ENCODE measurements at places on chromosomes 16 and 17. TPM values are rescaled to one million over a fixed set of nuclear protein-coding genes. Genes with fewer than 3 reads are reported as not detected.
A peak's percentile ranks its signal among the peaks of the same experiment; 100 is the strongest.

DNA sequence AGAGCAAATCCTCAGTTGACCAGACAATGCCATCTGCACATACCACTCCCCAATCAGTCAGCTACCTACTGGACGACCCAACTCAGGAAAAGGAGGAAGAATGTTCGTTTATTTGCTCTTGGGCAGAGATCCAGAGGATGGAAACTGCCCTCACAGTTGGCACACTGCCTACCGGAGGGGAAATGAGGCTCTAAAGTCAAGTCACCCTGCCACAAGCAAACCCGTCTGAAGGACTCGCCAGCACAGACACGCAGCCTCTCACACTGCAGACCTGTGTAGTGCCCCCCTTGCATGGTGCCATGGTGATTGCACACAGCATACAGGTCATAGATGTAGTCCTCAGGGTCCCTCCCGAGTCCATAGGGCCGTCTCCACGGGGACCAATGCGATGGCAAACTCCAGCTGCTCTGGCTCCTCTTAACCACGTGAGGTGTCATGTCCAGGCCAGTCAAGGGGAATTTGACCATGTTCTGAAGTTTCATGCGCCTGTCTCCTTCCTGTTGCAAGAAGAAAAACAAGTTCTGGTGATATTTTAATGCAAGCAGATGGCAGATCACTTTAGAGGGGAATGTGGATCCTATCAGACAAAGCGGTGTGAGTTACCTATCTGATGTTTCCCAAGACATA lies 69.5 kb downstream of the USP31 start:
- no peak for DNase-seq
- H3K4me1 ChIP-seq: no peaks in the 10 kb centered on the region
- H3K36me3 ChIP-seq: no peaks in the 10 kb centered on the region
- no peak overlapping the region for H3K27ac ChIP-seq
- no peaks in the 10 kb centered on the region for H3K27me3 ChIP-seq

Gene HGS
- 165 TPM for total RNA-seq

Gene KCNJ12
- not detected for total RNA-seq

Gene CAMTA2
- total RNA-seq: 64.1 TPM

DNA sequence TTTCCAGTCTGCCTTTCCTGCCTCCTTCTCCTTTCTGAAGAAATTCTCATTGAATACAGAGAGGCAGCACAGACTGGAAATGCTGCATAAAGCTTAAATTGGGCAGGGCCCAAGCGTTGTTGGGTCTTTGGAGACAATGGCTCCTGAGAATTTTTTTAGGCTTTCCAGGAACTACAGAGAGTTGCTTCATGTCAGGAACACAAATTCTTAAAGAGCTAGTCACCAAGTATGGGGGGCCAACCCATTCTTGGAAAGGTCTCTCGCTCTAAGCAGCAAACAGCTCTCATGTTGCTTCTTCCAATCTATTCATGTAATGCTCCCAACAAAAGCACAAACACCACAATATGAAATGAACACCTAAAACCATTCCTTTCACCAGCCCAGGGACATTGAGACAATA lies 6.9 kb downstream of the HNF1B start:
- DNase-seq: no peak
- H3K27me3 ChIP-seq: peaks cover 22% of the 10 kb centered on the region
- H3K4me1 ChIP-seq: peaks cover 10% of the 10 kb centered on the region
- H3K36me3 ChIP-seq: no peaks in the 10 kb centered on the region

GRCh38 chr16:29926711-29927052 lies 656 bp upstream of the KCTD13 start:
- H3K36me3 ChIP-seq: no peaks in the 10 kb centered on the region
- H3K27ac ChIP-seq: peak overlapping the region; percentile 94
- no peak for DNase-seq
- peak overlapping the region; percentile 88 for H3K4me3 ChIP-seq

DNA sequence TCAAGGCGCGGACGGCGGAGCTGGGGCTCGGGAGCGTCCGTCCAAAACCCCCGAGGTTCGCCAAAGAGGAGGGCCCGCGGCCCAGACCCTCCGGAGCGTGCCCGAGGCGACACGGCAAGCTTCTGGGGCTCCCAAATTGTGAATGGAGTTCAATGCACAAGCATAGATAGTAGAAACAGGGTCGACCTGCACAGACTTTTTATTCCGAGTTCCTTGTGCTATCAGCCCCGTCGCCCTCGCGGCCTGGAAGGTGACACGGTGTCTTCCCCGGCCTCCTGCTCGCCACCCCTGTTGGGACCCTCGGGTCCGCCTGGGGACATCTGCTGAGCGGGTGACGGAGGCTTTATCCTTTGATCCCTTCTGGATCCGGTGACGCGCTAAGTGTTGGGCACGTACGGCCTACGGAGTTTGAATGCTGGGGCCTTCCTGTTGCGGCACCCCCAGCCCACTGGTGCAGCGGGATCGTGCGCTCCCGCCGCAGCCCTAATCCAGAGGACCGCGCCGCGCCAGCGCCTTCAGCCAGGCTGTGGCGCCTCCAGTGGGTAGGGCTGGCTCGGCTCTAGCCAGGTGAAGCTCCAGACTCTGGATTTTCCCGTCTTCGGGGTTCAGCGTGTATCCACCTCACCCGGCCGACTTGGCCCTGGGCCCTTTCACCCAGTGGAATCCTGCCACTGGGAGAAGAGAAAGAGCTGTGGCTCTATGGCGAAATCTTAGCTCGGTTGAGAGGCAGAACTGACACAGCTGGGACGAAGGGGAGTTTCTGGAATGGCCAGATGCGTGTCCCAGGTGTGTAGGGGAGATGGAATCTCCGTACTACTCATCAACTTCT lies 17.0 kb upstream of the NTN1 start:
- H3K27me3 ChIP-seq: peaks cover 18% of the 10 kb centered on the region
- no peak overlapping the region for H3K27ac ChIP-seq
- H3K4me1 ChIP-seq: no peaks in the 10 kb centered on the region
- no peaks in the 10 kb centered on the region for H3K36me3 ChIP-seq

GRCh38 chr17:7992516-7992915 lies 9.9 kb upstream of the GUCY2D start:
- no peak for DNase-seq
- peaks cover 10% of the 10 kb centered on the region for H3K4me1 ChIP-seq
- H3K27ac ChIP-seq: no peak overlapping the region
- no peak overlapping the region for H3K4me3 ChIP-seq
- H3K27me3 ChIP-seq: no peaks in the 10 kb centered on the region

GRCh38 chr17:78366109-78366848 lies 6.4 kb upstream of the SOCS3 start:
- no peaks in the 10 kb centered on the region for H3K36me3 ChIP-seq
- no peak overlapping the region for H3K27ac ChIP-seq
- H3K4me3 ChIP-seq: no peak overlapping the region
- no peaks in the 10 kb centered on the region for H3K27me3 ChIP-seq

DNA sequence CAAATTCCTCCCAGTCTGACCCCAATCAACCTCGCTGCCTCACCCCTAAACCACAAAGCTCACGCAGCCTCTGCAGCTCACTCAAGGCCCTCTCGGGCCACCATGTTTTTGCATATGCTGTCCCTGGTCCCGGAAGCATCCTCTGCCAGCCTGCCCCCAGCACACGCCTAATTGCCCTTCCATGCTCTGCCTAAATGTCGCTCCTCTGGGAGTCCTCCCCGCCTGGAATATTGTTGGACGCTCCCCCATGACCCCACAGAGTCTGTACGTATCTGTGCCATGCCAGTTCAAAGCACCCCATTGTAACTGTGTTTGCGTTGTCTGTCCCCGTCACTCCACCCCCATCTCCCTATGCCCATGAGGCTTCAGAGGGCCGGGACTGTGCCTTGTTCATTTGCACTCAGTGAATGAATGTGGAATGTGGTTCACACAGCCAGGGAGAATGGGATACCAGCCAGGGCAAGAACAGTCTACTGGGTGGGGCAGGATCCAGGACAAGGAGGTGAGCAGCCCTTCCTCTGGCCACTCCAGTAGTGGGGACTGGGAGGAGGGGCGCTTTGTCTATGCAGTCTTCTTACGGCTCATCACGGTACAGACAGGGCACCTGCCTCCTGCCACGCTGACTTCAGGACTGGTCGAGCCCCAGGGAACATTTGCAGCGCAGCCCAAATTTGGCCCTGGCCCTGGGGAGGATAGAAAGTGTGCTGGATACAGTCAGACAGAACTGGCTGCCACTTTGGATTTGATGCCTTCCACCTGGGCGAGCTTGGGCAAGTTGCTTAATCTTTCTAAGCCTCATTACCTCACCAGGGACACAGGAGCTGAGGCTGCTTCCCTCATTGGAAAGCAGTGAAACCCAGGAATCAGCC lies 48.5 kb downstream of the NOS2 start:
- H3K4me3 ChIP-seq: no peak overlapping the region
- no peak overlapping the region for H3K27ac ChIP-seq
- H3K27me3 ChIP-seq: no peaks in the 10 kb centered on the region

DNA sequence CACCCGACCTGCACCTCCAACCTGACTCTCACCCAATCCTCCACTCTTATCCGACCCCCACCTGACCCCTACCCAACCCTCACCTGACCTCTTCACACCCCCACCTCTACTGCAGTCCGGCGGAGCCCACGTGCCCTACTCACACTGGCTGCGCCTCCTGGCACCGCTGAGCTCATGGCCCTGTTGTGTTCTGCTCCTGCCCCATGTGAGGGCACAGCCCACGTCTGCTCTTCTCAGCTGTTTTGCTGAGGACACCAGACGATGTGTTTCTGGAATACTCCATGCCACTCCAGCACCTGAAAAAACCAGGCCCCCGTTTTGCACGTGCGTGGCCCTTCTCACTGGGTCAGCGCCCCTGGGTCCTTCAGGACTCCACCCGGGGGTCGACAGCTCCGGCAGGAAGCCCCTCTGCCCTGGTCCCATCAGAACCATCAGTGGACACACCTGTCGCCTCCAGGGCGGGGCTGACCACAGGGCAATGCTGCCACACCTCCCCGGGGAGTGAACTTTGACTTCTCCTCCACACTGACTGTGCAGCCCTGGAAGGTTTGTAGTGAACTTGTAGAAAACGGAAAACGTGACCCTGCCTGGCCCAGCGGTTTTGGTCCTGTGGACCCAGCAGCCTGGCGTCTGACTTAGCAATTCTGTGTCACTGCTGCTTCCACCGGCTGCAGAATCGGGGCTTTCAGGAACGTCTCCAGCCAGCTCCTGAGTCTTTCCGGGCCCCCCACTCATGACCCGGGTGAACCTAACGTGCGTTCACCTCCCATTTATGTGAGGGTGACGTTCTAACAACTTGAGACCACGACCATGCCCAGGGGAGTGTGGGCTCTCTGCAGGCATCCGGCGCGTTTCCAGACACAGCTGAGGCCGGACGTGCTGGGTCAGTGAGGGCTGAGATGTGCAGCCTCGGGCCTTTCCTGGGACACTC lies 5.7 kb upstream of the RAB40B start:
- no peaks in the 10 kb centered on the region for H3K36me3 ChIP-seq
- H3K4me1 ChIP-seq: no peaks in the 10 kb centered on the region
- H3K27me3 ChIP-seq: no peaks in the 10 kb centered on the region
- no peak overlapping the region for H3K27ac ChIP-seq
- DNase-seq: no peak

GRCh38 chr16:79213214-79213613 lies 387.3 kb downstream of the MAF start:
- H3K36me3 ChIP-seq: no peaks in the 10 kb centered on the region
- no peaks in the 10 kb centered on the region for H3K27me3 ChIP-seq
- no peak overlapping the region for H3K27ac ChIP-seq
- DNase-seq: no peak

Gene NPIPA3
- 0.34 TPM for total RNA-seq

DNA sequence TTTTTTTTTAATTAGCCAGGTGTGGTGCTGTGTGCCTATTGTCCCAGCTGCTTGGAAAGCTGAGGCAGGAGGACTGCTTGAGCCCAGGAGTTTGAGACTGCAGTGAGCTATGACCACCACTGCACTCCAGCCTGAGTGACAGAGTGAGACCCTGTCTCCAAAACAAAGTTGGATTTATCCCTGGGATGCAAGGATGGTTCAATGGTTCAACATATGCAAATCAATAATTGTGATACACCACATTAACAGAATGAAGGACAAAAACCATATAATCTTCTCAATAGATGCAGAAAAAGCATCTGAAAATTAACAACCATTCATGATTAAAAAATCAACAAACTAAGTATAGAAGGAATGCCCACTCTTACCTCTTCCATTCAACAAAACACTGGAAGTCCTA lies 33.5 kb downstream of the CDR2 start:
- DNase-seq: no peak
- H3K4me3 ChIP-seq: no peak overlapping the region
- no peak overlapping the region for H3K27ac ChIP-seq
- H3K4me1 ChIP-seq: no peaks in the 10 kb centered on the region
- H3K27me3 ChIP-seq: no peaks in the 10 kb centered on the region

Gene HS3ST6
- not detected for total RNA-seq

DNA sequence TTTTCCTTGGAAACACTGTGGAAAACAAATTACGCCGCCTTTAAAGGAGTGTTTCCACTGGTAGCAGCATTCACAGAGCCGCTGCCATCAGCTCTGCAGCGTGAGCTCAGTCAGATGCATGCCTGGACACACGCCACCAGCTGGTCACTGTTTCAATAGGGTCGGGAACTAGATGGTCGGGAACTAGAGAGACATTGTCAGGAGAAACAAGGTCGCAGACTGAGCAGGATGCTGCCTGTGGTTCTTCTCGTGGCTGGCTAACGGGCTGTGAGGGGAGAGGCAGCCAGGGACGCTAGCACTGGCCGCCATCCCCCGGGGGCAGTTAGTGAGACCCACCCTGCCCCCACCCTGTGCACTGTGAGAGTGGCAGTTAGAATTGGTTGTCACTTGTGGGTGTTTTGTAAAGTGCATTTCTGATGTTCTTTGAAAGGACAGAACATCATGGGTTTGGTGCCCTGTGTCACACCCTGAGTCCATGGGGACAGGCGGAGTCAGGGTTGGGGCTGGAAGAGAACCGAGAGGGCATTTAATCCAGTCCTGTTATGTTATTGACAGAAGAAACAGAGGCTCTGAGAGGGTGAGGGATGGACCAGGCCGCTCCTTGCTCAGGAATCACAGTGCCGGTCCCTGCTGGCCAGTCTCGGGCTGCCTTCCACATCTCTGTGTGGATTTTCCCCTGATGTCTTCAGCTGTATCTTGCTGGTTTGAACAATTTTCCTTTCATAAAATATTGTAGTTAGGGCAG lies 86.3 kb downstream of the SPECC1 start:
- H3K4me3 ChIP-seq: no peak overlapping the region
- no peaks in the 10 kb centered on the region for H3K27me3 ChIP-seq
- no peaks in the 10 kb centered on the region for H3K36me3 ChIP-seq
- no peaks in the 10 kb centered on the region for H3K4me1 ChIP-seq

Gene DBNDD1
- total RNA-seq: 1.0 TPM

Gene AKAP10
- total RNA-seq: 64.4 TPM

DNA sequence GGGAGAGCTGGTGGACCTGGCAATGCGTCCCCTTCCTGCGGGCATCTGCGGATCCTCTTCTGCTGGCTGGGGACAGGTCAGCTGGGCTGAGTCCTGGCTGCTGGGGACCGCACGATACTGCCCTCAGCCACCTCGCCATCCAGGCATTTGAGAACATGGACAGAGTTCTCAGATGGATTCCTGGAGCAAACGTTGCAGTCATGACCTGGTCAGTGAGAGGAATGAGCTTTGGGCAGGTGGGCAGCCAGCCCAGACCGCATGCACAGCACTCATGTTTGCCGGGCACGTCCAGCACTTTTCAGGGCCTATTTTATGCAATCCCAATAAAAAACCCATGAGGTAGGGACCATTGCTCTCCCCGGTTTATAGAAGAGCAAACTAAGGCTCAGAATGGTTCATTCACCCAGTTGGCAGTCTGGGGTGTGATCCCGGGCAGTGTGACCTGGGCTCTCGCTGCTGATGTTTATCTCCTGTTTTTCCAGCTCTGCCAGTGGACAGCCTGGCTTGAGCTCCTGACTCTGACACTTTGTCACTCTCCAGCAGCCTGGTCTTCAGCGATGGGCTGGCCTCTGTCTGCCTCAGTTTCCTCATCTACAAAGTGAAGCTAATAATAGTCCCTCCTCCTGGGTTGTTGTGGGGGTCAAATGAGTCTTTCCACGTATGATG lies 294.7 kb downstream of the IRF8 start:
- peaks cover 3% of the 10 kb centered on the region for H3K27me3 ChIP-seq
- no peak overlapping the region for H3K4me3 ChIP-seq
- no peaks in the 10 kb centered on the region for H3K36me3 ChIP-seq
- no peak overlapping the region for H3K27ac ChIP-seq
- DNase-seq: no peak
- no peaks in the 10 kb centered on the region for H3K4me1 ChIP-seq

Data from naive thymus-derived CD4-positive, alpha-beta T cell (primary cell).